Activated CD8-positive, alpha-beta T cell treated with anti-CD3 and anti-CD28 coated beads for 36 hours (primary cell): ENCODE measurements at places on chromosomes 2 and 18. TPM values are rescaled to one million over a fixed set of nuclear protein-coding genes. Genes with fewer than 3 reads are reported as not detected.

DNA sequence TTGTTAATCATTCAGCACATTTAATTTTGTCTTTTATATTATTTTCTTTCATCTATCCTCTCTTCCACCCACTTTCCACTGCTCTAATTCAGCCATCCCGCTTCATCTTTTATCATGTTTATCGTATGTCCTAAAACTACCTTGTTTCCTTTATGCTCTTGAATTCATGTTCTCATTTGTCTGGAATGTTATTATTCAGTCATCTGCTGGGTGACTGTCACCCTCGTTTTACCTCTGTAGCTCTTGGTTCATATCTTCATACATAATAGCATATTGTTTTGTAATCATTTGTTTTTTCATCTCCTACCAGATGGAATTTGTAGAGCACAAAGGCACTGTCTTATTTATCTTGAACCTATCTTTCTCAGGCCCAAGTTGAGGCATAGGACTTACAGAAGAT lies 37.0 kb downstream of the SMCHD1 start:
- H3K4me1 ChIP-seq, result peaks cover 40% of the 10 kb centered on the region
- peak overlapping the region; percentile 44 for H3K27ac ChIP-seq
- H3K4me3 ChIP-seq, result no peak overlapping the region
- no peak for DNase-seq

- peaks cover 27% of the 10 kb centered on the region for H3K27me3 ChIP-seq
- H3K36me3 ChIP-seq, result no peaks in the 10 kb centered on the region
- no peak for DNase-seq
Measured at GRCh38 chr2:241538838-241539615, 19.5 kb upstream of the BOK start.

DNA sequence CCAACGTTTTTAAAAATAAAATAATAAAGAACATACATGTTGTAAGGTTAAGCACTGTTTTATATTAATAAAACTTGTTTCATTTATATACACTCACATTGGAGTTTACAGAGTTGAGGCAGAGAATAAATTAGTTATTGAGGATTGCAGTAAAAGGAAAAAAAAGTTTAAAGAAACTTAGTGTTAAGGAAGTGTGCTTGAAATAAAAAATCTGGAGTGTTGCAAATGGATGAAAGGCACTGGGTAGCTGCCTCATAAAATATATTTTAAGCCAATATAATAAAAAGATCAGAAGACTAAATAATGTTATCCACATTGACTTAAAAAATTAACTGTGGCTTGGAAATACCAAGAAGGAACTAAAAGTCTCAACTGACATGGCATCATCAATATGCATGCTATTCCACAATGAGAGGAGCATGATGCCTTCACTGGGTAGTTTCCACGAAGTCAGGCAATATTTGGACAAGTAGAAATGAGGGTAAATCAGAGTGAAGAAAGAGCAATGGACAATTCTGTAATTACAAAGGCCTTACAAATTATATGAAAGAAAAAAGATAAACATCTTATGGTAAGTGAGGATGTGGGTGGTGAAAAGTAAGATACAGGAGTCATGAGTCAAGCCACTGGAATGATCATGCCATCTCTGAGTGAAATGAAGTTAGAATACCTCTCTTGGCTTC lies 2.5 kb downstream of the GALNT3 start:
- H3K36me3 ChIP-seq, result peaks cover 2% of the 10 kb centered on the region
- peaks cover 15% of the 10 kb centered on the region for H3K4me1 ChIP-seq
- DNase-seq, result no peak
- no peak overlapping the region for H3K4me3 ChIP-seq
- no peak overlapping the region for H3K27ac ChIP-seq

GRCh38 chr2:71821856-71822255 lies 325.8 kb downstream of the CYP26B1 start:
- no peak overlapping the region for H3K27ac ChIP-seq
- no peak overlapping the region for H3K4me3 ChIP-seq
- H3K27me3 ChIP-seq, result peaks cover 10% of the 10 kb centered on the region
- no peaks in the 10 kb centered on the region for H3K4me1 ChIP-seq
- no peak for DNase-seq
- no peaks in the 10 kb centered on the region for H3K36me3 ChIP-seq

TLX2 gene
- total RNA-seq, result 0.16 TPM
